NCI-H1417 treated with DMSO at 0.1 percent for 48 hours (cell line): ENCODE measurements at places on chromosomes 12 and 14.

DNA sequence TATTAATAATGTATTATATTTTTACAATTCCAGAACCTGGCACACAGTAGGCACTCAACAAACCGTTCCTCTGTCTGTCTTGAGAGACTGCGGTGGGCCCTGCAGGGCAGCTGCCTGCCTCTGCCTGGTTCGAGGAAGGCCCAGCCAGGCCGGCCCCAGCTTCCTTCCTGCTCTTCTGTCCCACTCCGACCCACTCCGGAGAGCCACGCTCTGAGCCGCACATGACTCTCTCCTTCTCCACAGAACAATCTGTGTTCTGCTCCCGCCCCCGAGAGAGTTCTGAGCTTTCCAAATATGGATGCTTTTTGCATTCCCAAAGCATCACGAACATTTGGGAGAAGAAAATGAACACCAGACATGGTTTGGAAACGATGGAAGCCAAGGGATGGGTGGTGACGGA lies 57.3 kb downstream of the TTC7B start:
- no peak for DNase-seq

DNA sequence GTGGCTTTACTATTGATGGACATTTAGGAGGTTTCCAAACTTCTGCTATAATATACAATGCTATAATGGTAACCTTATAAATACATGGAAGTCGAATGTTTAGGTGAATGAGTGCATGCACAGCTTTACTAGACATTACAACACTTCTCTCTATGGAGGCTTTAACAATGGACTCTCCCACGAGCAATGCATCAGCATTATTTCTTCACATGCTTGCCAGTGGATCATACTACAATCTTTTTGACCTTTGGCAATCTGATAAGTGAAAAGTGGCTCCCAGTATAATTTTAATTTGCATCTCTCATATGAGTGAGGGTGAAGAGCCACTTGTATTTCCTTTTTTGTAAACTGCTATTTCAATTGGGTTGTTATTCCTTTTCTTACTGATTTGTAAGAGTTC lies 18.2 kb downstream of the RDH12 start:
- DNase-seq: no peak

DNA sequence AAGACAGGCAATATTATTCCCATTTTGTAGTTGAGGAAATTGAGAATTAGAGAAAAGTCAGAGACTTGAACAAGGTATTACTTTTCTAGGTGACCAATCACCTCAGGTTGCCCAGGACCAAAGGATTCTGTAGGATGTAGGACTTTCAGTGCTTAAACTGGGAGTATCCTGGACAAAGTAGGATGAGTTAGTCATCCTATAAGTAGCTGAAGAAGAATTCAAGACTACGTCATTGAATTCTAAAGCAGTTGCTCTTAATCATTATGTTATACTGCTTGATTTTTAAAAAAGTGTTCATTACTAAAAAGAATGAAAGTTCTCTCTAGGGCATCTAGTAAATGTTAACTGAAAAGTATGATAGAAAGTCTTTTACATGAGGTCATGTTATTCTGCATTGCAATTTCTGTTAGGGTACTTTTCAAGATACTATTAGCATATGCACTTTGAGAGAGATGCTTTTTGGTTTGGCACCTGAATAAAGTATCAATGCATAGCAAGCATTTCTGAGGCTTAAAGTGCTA lies 101.7 kb downstream of the RTN1 start:
- DNase-seq: no peak

DNA sequence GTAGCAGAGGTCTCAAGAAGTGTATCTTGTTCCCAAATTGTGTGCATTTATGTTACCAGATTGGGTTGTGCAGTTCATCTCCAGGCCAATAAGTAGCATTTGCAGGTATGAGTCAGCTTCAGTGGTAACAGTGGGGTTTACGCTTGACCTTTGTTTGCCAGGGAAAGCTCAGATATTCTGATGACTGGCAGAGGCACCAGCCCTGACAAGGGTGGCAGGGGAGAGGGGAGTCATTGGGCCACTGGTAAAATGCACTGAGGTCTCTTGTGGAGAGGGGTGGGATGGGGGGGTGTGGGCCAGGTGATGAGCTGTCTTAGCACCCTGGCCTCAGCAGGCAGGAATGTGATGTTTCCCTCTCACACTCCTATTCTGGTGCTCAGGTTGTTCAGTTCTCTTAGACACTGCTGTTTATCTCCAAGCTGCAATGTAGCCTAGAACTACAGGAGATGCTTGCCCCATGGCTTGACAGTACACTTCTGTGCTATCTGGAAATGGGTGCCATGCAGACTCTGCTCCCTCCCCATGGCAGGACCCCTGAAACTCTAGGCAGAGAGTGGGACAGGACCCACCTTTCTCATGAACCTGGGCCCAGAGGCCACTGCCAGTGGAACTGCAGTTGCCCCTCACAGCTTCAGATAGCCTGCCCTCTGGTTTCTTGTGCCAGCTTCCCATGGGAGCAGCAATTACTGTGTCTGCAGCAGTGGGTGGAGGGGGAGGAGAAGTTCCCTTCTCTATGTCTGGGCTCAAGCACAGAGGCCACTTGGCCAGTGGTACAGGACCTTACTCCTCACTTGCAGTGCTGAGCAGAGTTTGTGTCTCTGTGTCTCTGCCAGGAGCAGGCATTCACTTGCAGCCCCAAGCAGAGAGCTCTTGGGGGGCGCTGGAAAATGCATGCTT lies 31.9 kb downstream of the USP15 start:
- DNase-seq: no peak

DNA sequence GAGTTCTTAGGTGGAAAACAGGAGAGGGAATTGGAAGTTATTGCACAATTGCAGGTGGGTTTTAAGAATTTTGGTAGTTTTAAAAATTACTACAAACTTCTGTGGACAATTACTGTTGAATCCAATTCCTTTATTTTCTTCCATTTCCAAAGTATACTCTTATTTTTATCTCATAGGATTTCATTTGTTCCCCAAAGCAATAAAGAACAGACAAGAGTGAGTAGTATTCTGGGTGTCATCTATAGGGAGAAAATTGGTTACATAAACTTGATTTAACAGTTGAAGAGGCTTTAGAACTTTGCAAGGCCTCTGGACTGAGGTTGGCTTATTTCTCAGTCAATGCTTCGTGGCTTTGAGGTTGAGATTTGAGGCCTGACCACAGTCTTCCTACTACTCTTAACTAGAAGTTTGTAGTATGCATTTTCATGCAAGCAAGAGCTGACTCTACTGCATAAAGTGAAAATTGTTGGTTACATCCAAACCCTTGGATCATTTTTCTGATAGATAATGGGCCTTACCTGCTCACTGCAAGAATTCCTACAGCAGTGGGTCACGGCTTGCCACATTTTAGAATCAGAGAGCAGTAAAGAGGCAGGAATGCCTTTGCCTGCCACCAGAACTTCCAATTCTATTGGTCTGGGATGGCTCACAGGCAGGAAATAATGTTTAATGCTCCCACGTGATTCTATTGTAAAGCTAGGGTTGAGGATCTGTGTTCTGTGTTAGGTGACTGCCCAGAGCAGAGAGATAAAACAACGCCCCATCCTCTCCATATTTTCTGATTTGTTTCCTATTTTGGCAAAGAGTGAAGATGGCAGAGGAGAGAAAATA lies 270.5 kb downstream of the TTC6 start:
- no peak for DNase-seq

DNA sequence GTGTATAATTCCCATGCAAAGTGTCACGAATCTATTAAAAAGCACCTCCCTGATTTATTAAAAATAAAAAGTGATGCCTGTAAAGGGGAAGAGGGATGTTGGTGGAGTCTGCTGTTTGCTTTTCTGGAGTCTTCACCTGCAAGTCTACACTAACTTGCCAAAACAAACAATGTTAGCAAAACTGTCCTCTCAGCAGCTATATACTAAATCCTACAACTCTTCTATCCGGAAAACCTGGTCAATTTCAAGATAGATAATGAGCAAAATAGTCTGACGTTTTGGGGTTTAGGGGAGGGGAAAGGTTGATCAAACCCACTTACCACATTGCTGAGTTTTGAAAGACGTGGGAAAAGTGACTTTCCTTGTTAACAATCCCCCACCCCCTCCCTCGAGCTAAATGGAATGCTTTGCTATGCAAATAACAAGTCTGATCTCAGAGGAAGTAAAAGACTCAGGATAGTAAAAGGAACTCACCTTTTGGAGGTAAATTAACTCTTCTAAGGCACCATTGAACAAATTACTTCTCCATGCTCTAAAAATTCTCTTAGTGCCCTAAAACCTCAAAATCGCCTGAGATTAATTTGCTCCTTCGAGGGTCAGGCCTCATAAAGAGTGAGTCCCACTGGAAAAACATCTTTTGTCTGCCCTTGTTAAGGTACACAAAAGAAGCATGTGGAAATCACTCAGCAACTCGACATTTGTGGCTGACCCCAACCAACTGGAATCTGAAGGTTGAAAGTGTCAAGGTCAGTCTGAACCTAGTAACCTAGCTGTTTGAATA lies 13.5 kb downstream of the BMP4 start:
- DNase-seq: no peak
